CD4-positive, alpha-beta T cell treated with Interleukin-4 for 1 hour (primary cell): ENCODE measurements at places on chromosomes 6 and 20.

- no peak for DNase-seq
Measured at GRCh38 chr6:166757232-166758135, 130.4 kb upstream of the RPS6KA2 start.

GRCh38 chr6:157928428-157928827, 53.2 kb upstream of the SYNJ2 start:
- no peak for DNase-seq

DNA sequence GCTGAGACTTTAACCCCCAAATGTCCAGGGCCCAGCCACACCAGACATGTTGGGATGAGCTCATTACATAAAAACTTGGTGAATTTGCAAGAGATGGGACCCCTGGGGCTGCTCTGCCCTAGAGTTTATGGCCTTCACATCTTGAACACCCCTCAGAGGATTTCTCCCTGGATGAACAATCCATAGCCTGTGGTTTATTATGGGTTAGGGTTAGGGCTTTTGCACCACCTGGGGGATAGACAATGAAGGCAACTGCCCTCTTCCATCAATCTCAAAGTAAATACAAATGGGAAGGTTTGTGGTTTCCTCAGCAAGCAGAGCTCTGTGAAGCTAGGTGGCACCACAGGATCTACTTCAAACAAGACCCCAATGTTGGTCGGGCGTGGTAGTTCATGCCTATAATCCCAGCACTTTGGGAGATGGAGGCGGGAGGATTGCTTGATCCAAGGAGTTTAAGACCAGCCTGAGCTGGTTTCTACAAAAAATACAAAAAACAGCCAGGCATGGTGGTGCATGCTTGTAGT, 17.4 kb downstream of the SPINT3 start:
- DNase-seq: no peak

GRCh38 chr6:99790679-99791078, 184.0 kb downstream of the PRDM13 start:
- no peak for DNase-seq

- DNase-seq: no peak
Measured at GRCh38 chr20:10240655-10241054, 22.0 kb downstream of the SNAP25 start.

DNA sequence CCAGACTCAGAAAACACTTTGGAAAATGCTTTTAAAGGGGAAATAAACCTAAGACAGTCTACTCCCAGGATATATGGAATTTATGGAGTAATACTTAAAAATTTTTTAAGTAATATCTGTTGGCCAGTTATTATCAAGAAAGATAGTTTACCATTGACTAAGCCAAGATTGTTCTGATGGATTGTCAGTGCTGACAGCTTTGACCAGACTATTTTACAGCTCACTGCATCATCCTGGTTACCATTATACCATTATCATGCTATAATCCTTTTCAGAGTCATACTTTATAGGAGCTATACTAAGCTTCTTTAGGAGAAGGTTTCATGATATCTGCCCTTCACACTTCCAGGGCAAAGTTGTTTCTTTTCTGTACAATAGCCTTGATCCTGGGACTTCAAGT, 16.5 kb downstream of the GTF2H5 start:
- DNase-seq: no peak

- DNase-seq: no peak
Measured at GRCh38 chr6:84773133-84773430, 8.7 kb upstream of the TBX18 start.

GRCh38 chr6:83218646-83219045, 25.5 kb downstream of the RWDD2A start:
- DNase-seq: no peak

DNA sequence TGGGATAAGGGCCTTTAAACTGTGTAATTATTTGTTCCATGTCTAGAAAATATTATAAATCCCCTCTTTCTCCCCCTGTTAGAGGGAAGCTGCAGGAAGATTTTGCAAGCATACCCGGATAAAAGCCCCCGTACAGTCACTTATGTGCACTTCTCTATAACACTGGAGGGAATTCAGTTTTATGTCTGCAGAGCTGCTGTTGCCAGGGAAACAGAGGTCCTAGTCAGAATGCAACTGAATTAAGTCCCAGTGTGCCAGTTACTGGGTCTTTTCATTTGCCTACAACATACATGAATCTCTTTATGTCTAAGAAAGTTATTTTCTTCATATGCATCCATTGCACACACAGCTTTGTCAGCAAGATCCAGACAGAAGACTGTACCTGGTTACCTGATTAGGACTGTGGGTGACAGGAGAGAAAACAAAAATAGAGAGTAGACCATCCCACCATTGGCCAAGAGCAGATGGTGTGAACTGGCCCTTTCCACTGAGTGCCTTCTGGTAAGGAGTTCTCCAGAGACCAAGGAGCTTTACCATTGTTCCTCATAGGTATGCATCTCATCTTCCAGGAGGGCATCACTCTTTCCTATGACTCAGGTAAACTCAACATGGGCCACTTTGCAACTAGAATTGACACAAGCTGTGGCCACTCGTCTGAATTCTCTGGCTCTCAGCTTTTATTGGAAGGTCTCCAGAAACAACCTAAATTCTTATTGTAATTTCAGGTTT, 180.8 kb upstream of the PHACTR1 start:
- DNase-seq: no peak

DNA sequence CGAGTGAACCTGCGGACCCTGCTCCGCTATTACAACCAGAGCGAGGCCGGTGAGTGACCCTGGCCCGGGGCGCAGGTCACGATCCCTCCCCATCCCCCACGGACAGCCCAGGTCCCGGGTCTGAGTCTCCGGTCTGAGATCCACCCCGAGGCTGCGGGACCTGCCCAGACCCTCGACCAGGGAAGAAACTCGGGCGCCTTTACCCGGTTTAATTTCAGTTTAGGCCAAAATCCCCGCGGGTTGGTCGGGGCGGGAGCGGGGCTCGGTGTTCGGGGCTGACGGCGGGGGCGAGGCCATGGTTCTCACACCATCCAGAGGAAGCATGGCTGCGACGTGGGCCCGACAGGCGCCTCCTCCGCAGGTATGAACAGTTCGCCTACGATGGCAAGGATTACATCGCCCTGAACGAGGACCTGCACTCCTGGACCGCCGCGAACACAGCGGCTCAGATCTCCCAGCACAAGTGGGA, 46.9 kb upstream of the TRIM26 start:
- peak; percentile 19 for DNase-seq

GRCh38 chr20:49854190-49854875, 41.7 kb downstream of the SLC9A8 start:
- no peak for DNase-seq

DNA sequence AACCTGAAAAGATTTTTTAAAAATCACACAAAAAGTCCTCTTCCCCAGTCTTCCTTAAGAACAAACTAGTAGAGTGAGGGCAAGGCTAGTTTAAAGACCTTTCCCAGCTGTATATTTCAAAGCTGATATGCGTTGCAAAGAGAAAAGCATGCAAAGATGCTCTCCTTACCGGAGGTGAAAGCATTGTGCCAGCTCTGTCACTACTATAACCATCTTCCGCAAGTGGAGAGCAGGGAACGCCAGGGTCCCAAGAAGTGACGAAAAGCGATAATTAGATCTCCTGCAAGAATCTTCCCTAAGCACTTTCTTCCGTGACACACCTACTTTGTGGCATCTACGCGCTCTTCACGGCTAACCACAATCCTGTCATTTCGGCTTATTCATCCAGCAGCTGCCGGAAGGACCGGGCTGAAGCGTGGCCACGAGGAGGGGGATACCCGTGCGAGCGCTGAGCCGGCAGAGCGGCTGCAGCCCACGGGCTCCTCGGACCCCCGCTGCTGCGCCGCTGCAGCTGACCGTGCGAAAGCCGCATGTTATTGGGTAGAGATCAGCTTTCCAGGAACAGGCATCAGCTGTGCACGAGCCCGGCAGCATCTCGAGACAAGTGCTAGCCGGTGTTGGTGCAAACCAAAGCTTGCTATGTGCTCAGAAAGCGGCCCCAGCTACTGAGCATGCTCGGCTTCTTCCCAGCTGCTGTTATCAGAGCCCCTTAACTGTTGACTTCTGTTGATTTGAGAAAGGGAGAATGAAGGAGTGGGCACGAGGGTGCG, 57.2 kb upstream of the ARHGAP18 start:
- peak; percentile 35 for DNase-seq

GRCh38 chr20:7879883-7880282, 60.4 kb downstream of the HAO1 start:
- no peak for DNase-seq

DNA sequence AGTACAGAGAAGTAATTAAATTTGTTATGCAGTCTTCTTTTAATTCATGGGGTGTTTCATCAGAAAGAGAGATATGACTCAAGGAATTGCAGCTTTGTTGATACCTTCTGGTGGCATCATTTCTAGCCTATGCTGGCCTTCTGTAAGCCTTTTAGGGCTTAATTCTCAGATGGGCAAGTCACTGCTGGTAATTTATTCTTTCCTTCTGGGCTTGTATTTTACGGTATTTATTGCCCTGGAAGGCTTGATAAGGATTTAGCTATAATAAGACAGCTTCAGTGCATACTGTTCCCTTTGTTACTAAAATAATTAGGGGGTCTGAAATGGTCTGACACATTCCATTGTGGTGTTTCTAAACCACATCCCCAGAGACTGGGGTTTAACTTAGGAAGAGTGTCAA, 57.9 kb upstream of the EMILIN3 start:
- no peak for DNase-seq

- no peak for DNase-seq
Measured at GRCh38 chr20:47244451-47244850, 112.0 kb downstream of the ZMYND8 start.

DNA sequence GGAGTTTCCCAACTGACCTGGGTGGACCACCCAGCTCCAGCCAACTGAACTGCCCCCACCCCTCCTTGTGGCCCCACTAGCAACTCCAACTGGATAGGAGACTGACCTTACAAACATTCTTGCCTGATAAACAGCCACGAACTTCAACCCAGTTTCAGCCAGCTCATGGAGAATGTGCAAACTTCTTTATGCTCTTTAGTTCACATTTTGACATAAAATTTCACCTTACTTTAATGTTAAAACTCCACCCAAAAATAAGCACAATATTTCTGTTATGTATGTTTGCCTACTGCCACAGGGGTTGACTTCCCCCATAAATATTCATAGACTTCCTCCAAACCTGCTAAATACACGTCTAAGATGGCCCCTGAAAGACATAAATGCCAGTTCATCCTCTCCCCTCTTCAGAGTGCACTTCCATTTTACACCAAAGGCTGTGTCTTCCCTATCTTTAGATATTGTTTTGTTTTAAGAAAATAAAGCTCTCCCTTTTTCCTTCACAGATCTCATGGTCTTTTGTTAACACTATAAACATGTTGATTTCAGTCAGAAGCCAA, 643.7 kb downstream of the EPM2A start:
- DNase-seq: no peak

DNA sequence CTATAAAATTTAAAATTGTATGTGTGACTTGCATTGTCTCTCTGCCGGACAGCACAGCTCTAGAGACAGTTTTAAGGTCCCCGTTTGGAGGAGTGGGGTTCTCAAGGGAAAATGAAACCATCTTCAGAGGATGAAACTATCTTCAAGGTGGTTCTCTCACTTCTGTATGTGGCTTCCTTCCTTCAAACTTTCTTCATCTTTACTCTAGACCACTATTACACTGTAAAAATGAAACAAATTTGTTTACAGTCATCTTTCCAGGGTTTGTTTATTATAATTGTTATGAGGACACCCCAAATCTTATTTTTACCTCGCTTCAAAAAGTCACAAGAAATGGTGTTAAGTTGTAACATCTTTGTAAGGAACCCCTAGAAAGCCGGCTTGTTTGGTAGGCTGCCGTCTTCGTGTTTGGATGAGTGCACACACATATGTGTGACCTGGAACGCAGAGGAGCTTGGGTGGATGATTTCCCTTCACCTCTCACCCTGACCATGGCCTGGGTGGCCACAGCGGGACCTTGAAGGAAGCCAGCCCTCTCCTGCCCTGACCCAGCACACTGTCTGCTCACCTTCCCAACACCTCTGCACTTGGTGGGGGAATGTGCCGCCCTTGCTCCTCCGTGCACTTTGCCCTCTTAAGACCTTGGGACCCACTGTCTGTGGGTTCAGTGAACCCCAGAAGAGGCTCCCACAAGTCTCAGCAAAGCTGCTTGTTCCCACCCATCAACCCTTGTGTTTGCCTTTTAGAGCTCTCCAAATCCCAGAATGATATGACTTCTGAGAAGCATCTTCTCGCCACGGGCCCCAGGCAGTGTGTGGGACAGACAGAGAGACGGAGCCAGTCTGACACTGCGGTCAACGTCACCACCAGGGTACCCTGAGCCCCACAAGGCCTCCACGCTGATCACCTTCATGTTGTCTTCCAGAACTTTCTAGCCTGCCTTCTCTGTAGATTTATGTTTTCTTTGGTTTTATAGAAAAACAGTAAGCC, 67.8 kb downstream of the SYTL3 start:
- DNase-seq: peak; percentile 37

- no peak for DNase-seq
Measured at GRCh38 chr6:89637960-89638319, 607 bp downstream of the LYRM2 start.

- no peak for DNase-seq
Measured at GRCh38 chr6:149458196-149458595, 26.6 kb downstream of the ZC3H12D start.

DNA sequence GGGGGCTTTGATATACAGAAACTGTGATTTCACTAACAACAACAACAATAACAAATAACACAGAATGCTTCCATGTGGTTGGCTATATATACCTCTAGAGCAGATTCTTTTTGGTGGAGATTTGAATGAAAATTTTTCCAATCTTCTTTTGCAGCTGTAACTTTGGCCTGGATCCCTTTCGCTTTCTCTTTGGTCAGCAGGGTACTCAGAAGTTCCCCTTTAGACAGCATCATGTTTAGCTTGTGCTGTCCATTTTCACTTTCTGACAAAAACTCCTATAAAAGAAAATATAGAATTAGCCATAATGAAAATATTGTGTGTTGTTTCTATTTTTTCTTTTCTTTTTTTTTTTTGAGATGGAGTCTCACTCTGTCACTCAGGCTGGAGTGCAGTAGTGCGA, 264.2 kb downstream of the SYNE1 start:
- no peak for DNase-seq

- peak; percentile 49 for DNase-seq
Measured at GRCh38 chr20:4962241-4962855, 39.0 kb downstream of the SLC23A2 start.

DNA sequence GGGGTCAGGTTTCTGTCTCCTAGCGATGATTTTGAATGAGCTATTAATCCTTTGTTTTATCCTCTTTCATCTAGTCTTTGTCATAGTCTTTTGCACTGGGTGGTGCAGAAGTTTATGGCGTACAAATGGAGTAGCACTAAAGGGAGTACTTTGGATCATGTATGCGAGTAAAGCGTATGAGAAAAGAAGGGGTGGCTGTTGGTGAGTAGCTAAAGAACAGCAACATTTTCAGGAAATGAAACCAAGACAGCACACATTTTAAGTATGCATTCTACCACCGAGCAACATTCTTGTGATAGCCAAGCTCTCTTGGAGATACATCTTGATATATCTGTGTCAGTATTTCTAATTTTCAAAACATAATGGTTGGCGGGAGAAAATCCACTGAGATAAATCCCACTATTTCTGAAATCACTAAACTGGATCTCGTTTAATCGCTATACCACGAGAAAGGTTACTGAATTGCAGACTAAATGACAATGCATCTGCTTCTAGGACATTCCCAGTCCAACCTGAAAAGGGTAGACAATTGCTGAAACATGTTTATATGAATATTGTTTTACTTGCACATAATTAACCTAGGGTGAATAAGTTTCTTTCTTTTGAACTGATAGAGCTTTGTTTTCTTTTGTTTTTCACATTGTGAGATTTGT, 196.1 kb downstream of the TRIM27 start:
- DNase-seq: no peak
